ENCODE measurements at places on chromosomes 6 and 20.

DNA sequence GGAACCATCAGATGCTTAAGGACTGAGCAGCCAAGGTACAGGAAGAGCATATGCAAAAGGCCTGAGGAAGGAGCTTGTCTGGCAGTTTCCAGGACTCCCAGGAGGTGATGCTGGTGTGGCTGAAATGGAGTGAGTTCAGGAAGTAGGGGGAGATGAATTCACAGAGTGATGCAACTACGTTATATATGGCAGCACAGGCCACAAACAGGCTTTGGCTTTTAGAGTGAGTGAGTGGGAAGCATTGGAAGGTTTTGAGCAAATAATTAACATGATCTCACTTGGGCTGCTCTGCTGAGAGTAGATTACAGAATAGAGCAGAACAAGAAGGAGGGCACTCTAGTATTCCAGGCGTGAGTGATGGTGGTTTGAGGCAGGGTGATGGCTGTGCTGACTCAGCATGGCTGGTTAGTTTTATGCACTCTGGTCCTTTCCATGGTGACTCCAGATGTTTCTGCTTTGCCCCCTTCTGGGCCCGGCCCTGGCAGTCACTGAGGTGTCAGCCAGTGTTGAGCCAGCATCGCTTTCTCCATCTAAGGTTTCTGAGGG, 6.5 kb downstream of the BTN2A2 start:
- no peak for DNase-seq

GRCh38 chr6:136225496-136225895, 24.6 kb downstream of the MTFR2 start:
- DNase-seq = no peak

- no peak for DNase-seq
Observed at GRCh38 chr20:35431621-35432429, 6.2 kb downstream of the GDF5 start.

DNA sequence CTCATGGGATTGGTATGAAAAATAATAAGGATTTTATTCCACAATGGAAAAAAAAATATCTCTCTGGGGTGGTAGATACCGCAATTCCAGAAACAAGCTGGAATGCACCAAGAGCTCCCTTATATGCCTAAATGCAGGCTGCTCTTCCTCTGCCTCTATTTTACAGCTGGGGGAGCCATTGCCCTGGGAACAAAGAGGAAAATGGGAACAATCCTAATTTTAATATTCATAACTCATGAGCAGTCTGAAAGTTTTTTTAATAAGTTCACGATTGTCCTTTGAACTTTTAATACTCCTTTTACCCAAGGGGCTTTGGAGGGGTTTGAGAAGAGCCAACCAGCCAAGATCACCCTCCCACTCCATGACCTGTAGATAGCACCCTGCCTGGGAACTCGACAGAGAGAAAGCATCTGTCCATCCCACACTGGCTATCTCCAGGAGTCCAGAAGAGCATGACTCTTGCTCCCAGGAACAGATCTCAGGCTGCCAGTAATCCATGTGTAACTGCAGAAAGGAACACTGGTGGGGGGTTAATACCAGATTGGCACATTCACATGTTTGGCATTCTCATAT, 74.7 kb downstream of the CD83 start:
- DNase-seq = no peak

- DNase-seq = no peak
Observed at GRCh38 chr6:154960299-154960843, 34.7 kb upstream of the TIAM2 start.

DNA sequence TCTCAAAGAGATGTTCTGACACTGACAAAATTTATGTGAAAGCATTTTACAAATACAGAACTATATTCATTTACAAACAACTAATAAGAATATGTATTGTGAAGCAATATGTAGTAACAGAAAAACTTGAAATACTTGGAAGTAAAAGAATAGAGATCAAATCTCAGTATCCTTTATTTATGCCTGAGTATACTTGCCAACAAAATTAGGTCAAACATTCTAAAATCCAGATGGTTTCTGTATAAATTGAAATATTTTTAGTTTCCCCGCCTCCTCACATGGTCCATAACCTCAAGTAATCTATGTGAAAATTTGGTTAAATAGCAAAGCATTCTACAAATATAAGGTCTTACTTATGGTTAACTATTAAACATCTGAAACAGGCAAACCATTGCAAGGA, 545.4 kb downstream of the EYS start:
- DNase-seq = no peak

DNA sequence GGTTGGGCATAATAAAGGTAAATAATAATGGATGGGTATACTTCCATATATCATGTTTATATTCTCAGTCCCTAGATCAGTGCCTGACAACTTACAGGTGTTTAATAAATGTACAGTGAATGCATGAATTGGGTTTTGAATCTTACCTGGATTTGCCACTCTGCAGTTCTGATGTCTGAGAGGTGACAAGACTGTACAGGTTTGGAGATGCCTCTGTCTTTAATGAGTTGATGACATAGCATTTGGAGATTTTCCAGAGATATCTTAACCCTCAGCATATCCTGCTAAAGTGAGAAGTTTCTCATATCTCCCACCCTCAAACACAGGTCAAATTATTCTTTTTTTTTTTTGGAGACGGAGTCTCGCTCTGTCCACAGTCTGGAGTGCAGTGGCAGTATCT, 2.2 kb downstream of the ANKS1A start:
- DNase-seq = no peak

- DNase-seq = no peak
Observed at GRCh38 chr6:30599625-30600324, 17.3 kb downstream of the PPP1R10 start.
